ENCODE measurements at places on chromosomes 3 and 15.

DNA sequence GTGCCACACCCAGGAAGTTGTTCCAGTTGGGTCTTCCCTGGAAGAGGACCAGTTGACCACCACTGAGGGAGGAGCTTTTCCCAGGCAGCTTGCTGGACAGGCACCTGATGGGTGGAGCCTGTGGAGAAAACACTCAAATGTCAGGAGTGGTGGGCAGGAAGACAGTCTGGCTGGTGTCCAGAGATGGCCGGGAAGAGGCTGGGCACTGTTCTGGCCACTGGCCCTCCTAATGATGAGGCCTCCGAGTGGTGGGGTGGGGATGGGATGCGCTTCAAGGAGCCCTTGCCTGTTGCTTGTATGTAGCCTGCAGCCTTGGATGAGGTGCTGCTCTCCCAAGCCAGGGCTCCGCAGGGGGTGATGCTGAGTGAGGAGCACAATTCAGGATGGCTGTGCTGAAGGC, 12.3 kb downstream of the PLEKHO2 start:
- DNase-seq = peak; percentile 43

GRCh38 chr3:17110660-17111396, 226.1 kb downstream of the PLCL2 start:
- DNase-seq = no peak

DNA sequence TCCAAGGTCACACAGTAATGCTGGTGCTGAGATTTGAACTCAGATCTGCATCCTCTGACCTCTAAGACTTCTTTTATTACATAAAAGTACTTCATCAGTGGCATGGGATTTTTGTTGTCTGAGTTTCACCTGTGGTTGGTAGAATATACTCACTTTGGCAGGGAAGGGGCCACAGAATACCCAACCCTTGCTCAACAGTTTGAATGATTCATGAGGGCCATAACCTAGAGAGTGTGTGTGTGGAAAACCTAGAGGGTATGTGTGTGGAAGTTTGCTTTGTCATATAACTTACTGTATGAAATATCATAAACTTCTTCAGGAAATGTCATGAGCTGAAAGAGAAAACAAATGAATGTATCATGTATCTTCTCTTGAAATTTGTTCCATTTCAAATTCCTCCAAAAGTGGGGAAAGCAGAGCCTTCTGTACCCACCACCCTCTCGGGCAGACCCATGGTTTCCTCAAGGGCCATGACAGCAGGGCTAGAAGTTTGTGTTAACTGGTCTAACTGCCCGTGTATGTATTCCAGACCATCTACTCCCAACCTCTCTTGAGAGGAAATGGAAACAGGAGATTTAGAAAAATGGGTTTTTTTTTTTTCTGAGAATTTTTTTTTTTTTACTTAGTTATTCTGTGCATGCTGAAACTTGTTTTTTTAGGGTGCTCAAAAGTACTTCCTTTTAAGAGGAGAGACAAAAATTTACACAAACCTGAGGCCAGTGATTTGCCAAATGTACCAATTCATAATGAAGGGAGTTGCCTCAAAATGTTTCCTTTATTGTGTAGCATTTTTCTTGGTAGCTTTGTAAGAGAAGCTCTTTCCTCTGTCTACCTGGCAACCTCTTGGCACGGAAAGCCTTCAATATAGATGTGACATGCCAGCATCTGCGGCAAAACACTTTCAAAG, 127.0 kb downstream of the TPRG1 start:
- DNase-seq = no peak

DNA sequence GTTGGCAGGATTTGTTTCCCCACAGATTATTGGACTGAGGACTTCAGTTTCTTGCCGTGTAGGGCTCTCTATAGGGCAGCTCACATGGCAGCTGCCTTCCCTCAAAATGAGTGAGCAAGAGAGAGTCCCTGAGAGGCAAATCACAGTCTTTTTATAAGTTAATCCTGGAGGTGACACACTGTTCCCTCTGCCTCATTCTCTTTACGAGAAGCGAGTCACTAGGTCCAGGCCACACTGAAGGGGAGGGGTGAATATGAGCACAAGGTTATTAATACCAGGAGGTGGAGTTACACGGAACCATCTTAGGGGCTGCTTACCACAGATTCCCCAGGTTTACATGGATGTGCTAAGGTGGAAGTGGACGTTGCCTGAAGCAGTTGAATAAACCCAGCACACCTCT, 77.0 kb downstream of the LPP start:
- DNase-seq = no peak

Measured in uterus (tissue), 4 donors.